ENCODE measurements at places on chromosomes 7 and 10.

DNA sequence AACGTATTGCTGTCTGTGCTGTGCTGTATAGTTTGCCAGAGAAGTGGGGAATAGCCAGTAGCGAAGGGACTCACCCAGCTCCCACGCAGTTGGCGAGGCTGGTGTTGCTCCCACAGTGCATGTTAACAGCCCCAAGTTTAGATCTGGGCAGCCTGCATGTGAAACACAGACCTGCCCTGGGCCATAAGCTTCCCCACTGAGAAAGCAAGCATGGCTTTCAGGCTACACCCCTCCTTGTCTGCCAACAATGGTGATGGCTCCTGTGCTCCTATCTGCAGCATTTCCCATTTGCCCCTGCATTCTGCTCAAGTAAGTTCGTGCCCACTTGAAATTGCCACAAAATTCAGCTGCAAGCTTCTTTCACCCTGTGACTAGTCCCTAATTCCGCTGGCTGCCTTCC, 57.5 kb downstream of the IPMK start:
- DNase-seq = no peak

DNA sequence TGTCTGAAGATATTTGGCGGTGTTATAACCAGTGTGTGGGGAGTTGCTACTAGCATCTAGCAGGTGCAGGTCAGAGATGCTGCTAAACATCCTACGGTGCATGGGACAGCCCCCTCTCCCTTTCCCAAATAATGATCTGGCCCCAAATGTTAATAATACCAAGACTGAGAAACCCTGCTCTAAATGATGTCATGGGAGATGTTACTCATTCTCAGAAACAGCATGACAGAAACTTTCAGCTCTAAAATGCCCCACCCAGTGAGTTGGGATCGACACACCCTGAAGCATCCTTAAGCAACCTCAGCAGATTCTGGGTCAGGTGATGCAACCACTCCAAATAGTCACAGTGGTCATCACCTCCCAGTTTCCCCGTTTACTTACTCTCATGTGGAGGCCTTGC, 108.8 kb upstream of the MPP7 start:
- DNase-seq = no peak

GRCh38 chr10:98332623-98333269, 64.8 kb upstream of the LOXL4 start:
- DNase-seq = no peak

DNA sequence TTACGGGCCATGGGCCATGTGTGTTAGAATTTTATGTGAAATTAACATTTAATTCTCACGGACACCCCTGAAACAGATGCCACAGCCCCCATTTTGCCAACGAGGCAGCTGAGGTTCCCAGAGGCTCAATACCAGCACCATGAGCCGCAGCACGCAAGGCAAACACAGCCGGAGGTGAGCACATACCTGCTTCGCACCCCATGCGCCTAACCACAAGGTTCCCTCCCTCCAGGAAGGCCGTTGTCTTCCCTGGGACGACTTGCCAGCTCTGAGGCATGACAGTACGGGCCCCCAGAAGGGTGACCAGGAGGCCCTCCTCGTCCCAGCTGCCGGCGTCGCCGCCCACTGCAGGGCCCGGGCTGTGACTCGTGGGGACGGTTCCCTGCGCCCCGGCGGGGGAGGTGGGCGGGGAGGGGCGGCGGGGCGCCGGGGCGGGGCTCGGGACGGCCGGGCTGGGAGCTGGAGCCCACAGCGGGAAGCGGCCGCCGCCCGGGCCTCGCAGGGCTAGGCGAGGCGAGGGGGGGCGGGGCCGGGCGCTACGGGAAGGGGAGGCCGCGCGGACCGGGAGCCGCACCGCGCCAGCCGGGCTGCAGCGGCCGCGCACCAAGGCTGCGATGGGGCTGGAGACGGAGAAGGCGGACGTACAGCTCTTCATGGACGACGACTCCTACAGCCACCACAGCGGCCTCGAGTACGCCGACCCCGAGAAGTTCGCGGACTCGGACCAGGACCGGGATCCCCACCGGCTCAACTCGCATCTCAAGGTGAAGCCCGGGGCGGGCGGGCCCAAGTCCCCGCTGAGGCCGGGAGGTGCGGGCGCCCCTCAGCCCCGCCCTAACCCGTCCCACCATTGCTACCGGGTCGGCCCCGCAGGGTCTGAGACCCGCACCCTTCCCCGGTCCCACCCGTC, at the start of gene CAV2:
Gene CAV2, plus strand, starts transcription at position 571 of the 910 bp plus-strand sequence. Its CDS starts 44 bp downstream, at position 615.
- DNase-seq = peak; percentile 91

GRCh38 chr7:149729586-149729982, 43.8 kb downstream of the ZNF467 start:
- no peak for DNase-seq

DNA sequence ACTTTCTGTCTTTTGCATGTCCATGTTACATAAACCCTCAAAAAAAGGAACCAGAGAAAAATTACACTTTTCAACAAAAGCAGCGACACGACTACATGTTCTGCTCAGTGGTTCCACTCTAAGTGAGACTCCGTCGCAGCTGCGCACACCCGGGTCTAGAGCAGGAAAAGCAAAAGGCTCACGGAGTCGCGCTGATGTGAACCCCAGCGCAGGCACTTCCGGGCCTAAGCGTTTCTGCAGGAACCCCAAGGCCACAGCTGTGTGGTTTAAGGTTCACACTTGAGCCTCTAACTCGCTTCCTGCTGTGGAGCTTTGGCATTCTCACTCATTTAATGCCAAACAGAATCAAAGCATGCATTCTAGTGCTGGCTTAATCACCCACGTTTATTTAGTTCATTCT, 240.3 kb downstream of the DNAJB6 start:
- no peak for DNase-seq

GRCh38 chr10:21511946-21512572, 13.4 kb downstream of the SKIDA1 start:
- DNase-seq = no peak

DNA sequence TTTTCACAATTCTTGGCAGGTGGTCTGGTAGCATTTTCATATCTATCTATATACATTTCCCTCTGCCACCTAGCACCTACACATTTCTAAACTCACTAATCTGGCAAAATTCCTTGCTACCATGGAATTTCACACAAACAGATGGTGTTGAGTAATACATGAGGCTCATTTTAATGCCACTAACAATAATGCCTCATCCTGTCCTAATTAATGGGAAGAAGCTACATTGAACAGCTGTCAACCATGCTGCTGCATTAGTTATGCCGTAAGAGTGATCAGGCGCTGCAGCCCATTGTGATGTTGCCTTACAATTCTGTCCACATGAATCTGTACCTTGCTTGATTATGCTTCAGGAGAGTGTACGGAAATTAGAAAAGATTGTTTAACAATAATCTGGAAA, 23.2 kb downstream of the COL1A2 start:
- no peak for DNase-seq

DNA sequence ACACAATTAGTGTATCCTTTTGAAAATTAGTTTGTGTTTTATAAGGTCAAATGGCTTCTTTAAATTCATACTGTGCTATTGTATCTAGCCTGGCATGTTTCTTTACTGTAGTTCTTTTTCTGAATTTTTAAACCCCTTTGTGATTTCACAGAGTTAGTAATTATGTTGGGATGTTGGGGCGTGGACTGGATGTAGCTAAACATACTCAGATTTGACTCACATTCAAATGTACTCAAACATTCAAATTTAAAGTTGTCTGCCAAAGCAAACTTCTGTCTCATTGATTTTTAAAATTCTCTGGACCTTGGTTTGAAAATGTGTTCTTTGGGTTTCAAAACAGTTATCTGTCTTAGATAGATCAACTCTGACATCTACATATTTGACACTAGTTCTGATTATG, 7.2 kb upstream of the NRP1 start:
- no peak for DNase-seq

GRCh38 chr10:75904499-75905283, 473.3 kb downstream of the LRMDA start:
- no peak for DNase-seq

GRCh38 chr10:78627254-78627795, 441.4 kb upstream of the ZMIZ1 start:
- DNase-seq = no peak

DNA sequence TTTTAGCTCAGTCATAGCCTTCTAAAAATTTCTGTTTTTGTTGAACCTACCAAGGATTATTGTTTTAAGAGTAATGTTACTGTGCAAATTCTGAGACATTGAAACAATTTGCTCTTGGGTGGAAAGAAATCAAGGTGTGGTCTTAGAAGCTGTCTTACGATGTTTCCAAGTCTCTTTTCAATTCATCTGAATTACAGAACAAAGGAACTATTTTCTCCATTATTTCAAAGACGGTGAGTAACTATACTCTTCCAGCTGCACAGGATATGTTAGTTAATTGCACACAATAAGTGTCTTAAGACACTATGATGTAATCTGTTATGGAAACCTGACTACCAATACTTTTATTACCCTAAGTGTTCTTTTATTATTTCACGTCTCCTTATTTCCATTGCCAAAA, 106.8 kb upstream of the POM121L12 start:
- no peak for DNase-seq

GRCh38 chr7:37701769-37702168, 18.2 kb downstream of the GPR141 start:
- no peak for DNase-seq

- DNase-seq = no peak
Observed at GRCh38 chr7:34015651-34016050, 110.3 kb downstream of the BMPER start.

GRCh38 chr10:27052656-27053055, 47.6 kb downstream of the ANKRD26 start:
- DNase-seq = no peak

DNA sequence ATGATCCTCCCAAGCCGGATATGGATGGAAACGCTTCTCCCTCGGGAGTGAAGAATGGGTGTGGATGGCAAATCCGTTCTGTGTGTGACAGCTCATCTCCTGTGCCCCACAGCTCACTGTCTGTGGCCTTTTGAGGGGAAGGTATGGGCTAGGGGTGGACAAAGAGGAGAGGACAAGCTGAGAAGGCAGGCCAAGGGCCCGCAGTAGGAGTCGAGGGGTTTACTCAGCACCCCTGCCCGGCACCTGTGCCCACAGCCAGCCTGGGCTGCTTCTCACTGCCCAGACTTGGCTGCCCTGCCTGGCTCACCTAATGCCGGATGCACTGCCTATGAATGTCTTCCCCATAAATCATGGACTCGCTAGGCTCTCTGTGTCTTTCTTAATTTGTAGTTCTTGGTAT, 503.8 kb downstream of the TCERG1L start:
- DNase-seq = peak; percentile 74

Data from mesenteric fat pad (tissue), 1 donor.